ENCODE measurements at places on chromosomes 5 and 9.

- no peak for DNase-seq
These were observed 95.2 kb downstream of the DAP start for GRCh38 chr5:10665799-10666198.

GRCh38 chr9:112104401-112104800 lies 70.7 kb downstream of the SUSD1 start:
- DNase-seq = no peak

GRCh38 chr5:77333451-77334123 lies 123.1 kb downstream of the PDE8B start:
- no peak for DNase-seq

DNA sequence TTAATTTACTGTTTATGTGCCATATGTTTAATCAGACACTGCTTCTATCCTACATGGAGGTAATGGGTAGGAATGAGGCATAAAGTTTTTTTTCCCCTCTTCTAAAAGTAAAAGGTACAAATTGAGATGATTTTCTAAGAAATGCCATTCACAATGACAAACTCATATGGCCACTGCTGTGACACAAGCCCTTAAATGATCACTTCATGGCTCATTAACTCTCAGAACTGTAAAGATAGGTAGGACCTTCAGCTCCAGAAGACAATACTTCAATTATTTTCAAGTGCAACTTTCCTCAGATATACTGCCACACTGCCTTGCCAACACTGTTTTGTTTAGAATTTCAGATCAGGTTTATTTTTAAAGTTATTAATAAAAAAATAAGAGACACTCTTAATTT lies 362.9 kb upstream of the ZNF608 start:
- DNase-seq = no peak

DNA sequence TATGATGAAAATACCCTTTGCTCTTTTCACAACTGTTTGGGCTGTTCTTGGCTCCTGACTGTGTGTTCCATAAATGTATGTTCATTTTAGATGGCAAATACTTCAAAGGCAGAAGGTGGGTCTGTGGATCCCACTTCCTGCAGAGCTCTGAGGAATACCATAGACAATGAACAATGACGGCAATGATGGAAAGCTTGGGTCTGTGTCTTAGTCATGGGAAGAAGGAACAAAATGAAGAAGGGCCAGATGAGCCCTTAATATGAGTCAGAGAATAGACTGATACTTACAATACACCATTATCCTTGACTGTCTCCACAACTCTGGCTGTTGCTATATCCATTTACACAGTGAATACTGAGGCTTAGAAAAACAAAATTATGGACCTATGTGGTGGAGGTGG lies 126.0 kb downstream of the SLIT3 start:
- no peak for DNase-seq

DNA sequence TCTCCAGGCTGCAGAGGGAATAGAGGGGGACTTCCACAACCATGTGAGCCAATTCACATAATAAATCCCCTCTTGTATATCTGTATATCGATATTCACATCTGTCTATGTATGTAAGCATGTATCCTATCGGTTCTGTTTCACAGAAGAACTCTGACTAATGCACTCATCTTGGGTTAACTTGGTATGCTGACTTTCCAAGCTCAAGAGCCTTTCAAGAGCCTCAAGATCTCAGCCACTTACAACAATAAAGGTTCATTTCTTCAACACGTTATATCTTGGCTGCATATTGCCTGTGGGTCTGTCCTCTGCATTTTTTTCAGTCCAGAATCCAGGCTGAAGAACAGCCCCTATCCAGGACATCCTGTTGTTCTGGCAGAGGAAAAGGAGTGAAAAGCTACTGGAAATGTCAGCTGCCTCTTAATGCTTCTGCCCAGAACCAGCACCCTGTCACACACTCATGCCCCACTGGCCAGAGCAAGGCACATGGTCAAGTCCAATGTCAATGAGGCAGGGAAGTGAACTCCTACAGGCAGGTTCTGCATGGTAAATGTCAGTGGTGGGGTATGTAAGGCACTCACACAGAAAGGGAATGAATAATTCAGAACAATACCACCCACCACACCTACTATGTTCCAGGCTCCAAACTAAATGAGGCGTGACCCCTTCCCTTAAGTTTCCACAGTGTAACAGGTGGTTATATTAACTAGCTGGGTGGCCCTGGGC lies 91.6 kb upstream of the ICE1 start:
- DNase-seq = no peak

DNA sequence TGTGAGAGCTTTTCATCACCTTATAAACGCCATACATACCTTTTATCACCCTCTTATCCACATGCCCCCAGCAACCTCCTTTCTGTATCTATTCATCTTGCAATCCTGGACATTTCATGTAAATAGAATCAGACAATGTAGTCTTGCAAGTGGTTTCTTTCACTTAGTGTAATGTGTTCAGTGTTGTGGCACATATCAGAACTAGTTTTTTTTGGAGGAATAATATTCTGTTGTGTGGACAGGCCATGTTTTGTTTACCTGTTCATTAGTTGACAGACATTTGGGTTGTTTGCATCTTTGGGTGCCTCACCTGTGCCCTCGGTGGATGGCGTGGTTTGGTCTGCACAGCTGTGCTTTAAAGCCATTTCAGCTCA lies 1.3 kb downstream of the SQSTM1 start:
- no peak for DNase-seq

DNA sequence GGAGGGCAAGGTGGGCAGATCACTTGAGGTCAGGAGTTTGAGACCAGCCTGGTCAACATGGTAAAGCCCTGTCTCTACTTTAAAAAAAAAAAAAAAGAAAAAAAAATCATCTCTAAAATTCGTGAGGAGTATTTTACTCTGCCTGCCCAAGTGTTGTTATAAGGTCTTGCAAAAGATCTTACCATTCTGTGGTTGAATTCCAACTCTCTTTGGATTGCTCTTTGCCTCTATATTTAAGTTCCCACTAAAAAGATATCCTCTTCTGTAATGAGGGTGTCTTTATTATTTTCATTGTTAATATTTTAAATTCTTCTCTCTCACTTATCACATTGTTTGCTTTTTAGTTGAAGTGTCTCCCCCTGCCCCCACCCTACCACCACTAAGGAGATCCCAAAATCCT lies 33.4 kb downstream of the CREBRF start:
- DNase-seq = no peak

DNA sequence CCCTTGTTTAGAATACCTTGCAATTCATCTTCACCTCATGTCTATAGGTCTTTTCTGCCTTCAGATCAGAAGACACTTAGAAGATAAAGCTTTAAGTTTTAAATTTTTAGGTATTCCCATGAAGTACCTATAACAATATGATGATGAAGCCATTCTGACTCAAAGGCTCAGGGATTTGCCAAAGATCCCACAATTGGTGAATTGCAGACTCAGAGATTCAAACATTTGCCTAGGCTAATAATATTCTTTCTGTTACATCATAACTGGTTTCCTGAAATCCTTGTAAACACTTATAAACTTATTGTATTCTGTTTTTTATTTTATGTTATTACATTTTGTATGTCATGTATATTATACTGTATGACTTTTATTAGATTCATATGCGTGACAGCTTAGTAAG lies 62.8 kb upstream of the ZFAND5 start:
- DNase-seq = no peak

DNA sequence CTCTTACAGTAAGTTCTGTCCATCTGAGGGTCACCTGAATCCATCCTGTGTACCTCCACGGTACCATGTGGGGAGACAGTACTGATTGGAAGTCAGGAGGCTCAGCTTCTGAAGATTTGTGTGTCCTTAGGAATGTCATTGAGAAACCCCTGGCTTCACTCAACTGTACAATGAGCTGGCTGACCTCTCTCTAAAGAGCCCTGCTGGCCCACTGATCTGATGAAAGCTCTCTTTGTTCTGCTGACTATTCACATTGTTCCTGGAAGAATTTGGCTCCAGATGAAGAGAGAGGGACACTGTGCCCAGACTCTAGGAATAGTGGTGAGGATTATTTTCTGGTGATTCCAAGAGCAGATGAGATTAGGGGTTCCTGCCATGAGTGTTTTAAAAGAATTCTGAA lies 141.2 kb downstream of the LURAP1L start:
- DNase-seq = no peak

DNA sequence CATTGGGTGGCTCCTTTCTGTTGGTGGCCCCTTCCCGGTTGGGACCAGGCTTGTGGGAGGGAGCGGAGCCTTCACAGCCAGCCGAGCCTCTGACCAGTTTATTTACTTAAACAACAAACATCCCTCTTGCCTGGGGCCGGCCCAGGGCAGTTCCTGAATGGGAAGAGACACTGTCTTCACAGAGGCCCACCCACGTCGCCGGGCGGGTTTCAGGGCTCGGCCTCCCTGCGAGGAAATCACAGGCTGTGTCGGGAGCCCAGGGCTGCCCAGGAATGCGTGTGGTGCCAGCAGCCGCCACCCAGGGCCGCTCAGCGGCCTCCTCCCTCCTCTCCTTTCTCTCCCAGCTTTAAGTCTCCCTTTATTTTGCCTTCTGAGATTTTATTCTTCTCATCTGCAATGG lies 132.5 kb downstream of the HSD17B3 start:
- no peak for DNase-seq

DNA sequence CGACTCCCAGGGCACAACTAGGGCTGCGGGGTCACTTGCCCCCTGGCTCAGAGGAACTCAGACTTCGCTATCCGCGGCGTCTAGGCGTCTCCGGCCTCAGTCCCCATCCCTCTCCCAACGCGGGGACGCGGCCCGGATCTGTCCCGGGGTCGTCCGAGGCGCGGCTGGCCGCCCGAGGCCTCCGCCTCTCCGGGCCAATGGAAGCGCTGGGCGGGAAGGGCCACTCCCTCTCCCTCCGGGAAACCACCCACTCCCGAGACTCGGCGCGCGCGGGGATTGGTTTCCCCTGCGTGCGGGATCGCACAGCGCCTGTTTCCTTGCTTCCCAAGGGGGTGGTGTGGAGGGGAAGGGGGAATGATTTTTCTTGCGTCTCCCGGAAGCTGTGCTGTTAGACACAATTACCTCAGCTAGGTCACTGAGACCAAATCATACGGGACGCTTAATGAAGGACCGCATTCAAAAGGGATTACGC lies 38.3 kb downstream of the NR2F1 start:
- no peak for DNase-seq

- DNase-seq = peak; percentile 15
These were observed 14.1 kb upstream of the MOCS2 start for GRCh38 chr5:53123702-53124101.

DNA sequence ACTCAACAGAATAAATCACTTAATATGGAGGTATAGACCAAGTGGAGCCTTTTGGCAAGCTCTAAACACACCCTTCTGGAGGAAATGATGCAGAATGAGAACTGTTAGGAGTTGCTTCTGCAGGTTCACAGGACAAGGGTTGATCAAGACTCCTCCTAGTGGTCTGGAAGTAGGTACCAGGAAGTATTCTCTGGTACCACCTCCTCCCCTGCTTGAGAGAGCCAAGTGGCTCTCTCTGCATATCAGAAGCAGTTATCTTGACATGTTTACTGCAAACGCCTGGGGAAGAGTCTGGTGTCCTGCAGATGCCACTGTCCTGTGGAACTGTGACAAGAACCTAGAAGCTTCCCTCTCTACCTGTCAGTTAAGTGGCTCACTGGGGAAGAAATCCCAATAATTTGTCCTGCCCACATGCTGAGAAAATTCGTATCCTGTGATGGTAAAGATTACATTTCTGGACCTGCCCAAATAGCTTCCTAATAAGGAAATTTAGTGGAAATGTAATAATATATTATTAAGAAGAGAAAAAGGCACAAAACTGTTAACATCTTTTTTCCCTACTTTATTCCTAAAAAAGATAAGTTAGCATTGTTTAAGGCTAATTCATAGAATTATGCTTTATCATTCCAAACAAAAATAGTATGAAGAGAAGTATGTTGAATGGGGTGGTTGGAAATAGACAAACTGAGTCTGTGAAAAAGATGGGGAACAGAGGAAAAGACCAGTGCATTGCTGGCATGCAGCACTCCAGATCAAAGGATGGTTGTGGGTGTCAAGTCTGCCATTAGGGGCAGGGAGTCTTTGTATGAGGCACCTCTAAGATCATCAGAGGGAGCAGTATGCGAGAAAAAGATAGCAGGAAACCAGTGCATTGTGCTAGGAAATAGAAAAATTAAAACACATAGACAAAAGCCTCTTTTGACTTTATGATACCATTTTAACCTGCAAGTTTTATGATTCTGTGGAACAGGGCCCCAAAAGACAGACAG lies 118.8 kb downstream of the CDC42SE2 start:
- peak; percentile 85 for DNase-seq

- no peak for DNase-seq
These were observed 108.9 kb downstream of the FOXD1 start for GRCh38 chr5:73339711-73340110.

- no peak for DNase-seq
These were observed 128.6 kb downstream of the MYO10 start for GRCh38 chr5:16807547-16807864.

- no peak for DNase-seq
These were observed 235.7 kb upstream of the ADAMTSL1 start for GRCh38 chr9:18238254-18238653.

DNA sequence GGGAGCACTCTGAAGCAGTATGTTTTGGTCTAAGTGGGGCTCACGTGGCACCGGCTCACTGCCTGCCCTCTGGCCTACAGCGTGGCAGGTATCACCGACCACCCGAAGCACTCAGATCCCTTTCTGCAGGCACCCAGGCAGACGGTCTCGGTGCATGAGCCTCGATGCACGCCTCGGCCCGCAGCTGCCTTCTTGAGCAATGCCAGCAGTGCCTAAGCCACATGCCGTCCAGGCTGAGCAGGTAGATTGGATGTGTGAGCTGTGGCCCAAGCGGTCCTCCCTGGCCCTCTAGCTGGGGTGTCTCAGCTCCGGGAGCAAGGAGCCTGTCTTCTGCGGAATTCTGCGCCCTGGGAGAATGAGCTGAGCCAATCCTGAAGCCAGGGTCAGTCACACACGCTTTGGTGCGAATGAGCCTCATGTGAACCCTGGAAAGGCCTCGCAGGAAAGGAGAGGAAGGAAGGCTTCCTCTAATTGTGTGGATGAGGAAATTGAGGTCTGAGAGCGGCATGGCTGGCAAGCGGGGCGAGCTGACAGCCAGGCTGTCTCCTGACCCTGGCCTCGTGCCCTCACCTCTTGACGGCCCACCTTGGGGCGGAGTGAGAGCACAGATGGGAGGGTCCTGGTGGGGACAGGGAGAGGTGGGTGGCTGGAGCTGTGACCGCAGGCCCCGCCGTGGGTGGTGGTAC lies 14.4 kb downstream of the RXRA start:
- peak; percentile 34 for DNase-seq

GRCh38 chr5:156256642-156257041 lies 70.3 kb upstream of the SGCD start:
- no peak for DNase-seq
